Pons (tissue), 1 donor: ENCODE measurements at places on chromosomes 7 and 10.
A peak's percentile ranks its signal among the peaks of the same experiment; 100 is the strongest.

GRCh38 chr7:114466917-114467316, 52.3 kb downstream of the FOXP2 start:
- no peak for DNase-seq

DNA sequence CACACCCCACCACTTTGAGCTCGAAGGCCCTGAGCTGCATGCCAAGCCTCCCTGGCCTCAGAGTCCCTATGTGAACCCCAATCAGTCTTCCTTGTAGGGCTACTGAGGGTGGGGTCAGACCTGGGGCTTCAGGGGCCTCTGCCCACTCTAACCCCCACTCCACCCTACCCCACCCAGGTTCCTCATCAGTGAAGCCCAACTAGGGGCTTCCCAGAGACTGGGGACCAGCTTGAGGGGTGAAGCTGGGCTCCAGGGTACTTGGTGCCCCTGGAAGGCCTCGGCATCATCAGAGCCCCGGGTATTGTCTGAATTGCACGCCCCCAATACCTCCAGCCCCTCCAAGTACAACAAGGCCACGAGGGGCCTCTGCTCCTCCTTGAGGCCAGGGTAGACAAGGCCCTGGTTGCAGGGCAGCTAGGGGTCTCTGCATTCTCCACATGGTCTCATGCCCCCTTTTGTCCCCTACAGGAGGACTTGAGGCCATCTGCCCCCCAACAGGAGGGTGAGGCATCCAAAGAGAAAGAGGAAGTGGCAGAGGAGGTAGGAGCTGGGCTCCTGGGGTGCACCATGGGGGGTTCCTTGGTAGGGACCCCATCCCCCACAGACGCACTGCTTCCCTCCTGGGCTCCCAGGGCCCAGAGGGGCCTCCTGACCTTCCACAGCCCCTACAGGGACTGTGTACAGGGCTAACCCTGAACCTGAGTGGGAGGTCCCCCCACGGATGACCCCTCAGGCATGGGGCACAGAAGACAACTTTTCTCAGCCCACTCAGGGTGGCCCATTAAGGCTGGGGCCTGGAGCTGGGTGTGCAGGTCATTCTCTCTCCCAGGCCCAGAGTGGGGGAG, 4.0 kb downstream of the SNCG start:
- no peak for DNase-seq

GRCh38 chr7:139994356-139994755, 68.4 kb downstream of the PARP12 start:
- peak; percentile 83 for DNase-seq

DNA sequence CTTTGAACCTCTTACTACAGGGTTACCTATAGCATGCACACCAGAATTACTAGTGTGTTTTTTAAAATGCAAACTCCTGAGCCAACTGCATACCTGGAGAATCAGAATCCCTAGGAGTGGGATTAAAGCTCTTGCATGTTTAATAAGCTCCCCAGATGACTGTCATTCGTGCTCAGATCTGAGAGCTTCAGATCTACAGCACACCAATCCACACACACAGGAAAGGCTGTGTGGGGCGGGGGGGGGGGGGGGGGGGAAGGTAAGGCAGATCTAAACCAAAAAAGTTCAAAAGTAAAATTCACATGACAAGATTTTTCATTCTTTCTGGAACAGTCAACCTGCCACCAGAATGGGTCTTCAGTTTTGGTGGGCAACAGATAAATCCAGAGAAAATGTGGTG, 5.5 kb downstream of the FAM3C start:
- no peak for DNase-seq

DNA sequence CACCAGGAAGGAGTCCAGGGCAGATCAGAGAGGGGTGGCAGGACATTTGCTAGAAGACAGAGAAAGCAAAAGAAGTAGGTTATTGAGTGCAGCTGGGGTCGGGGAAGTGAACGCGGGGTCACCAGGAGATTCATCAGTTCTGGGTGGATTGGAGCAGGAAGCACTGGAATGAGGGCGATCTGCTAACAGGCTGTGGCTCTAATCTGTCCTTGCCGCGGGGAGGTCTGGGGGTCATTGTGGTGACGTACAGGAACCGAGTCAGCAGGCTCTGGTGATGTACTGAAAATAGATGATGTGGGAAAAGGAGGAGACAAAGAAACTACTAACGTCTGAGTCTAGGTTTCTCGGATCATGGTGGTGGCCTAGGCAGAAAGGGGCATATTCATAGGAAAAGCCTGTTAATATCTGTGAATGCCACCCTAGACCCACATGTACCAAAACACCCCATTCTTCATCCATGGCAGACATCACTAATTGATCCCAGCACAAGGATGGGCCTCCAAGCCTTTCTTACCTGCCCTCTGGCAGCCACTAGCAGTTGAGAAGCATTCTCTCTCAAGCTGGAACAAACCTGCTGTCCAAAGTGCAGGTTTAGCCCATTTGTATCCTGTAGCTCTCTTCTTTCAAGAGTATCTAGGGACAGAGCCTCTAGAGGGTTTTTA, 134.5 kb downstream of the C10orf105 start:
- no peak for DNase-seq

GRCh38 chr7:91910171-91910570, 29.7 kb upstream of the MTERF1 start:
- no peak for DNase-seq

- DNase-seq: peak; percentile 72
These were observed 68.9 kb upstream of the NMT2 start for GRCh38 chr10:15237351-15237750.

- no peak for DNase-seq
These were observed 30.5 kb upstream of the FBXW4 start for GRCh38 chr10:101725296-101726114.

- DNase-seq: no peak
These were observed 450.0 kb downstream of the RPS24 start for GRCh38 chr10:78483641-78484040.

- DNase-seq: no peak
These were observed 54.8 kb downstream of the PLXNA4 start for GRCh38 chr7:132521423-132521822.

- no peak for DNase-seq
These were observed 170.4 kb downstream of the FRMD4A start for GRCh38 chr10:14160299-14160698.

GRCh38 chr10:110615057-110615747, 28.9 kb upstream of the RBM20 start:
- DNase-seq: no peak

DNA sequence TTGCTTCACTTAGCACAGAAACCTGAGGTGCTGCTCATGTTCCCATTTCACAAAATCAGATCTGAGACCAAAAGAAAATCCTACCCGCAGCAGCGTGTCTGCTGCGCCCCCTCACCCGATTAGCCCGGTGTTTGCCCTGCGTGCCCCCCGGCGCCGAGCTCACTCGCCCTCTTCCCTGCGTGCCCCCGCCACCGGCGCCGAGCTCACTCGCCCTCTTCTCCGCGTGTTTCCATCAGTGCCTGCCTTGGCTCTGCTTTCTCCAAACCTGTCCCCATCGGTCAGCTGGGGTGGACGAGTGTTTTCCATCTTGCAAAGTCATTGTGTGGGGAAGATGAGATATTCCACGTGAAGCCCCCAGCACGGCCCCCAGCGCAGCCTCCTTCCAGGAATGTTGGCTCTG, 225.3 kb upstream of the PITRM1 start:
- DNase-seq: no peak

DNA sequence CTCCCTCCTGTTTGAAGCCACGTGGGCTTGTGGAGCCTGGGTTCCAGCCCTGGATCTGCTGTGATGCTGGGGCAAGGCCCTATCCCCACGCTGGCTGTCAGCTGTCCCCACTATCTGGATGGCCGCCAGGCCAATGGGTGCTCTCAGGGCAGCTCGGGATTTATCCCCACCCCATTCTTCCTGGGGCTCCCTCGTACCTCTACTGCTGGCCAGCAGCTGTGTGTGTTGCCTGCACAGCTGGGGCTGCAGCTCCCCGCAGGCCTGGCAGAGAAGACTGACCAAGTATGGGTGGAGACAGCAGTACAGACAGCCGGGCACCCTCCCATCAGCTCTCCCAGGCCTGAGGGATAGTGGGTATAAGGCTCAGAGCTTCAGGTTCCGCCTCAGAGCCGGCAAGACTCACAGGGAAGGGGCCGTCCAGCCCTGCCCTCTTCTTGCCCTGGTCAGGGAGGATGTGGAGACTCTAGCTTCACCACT, 13.6 kb downstream of the CLIP2 start:
- DNase-seq: peak; percentile 50

GRCh38 chr10:75398692-75399460, 2.7 kb downstream of the ZNF503 start:
- DNase-seq: no peak

- peak; percentile 81 for DNase-seq
These were observed 712.1 kb downstream of the PHTF2 start for GRCh38 chr7:78510580-78511188.
